RWPE2 (cell line): ENCODE measurements at places on chromosomes 4 and X.

DNA sequence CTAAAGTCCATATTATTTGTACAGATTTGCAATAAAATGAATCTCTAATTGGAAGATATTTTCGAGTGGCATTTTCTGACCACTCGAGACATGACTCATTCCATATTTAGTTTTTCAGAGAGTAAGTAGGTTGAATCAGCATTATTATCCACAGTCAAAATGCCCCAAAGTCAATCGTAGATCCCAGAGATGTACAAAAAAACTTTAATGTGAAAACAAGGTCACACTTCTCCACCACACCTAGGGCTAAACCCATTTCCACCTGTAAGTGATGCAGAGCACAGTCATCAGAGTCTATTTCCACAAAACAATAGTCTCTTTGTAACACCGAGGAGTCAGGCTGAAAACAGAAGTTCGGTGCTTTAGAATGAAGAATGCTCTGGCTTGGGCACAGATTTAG is 117.1 kb upstream of the TENM3 start:
- DNase-seq = no peak

GRCh38 chr4:54607067-54607466 is 50.7 kb upstream of the KIT start:
- DNase-seq = no peak

DNA sequence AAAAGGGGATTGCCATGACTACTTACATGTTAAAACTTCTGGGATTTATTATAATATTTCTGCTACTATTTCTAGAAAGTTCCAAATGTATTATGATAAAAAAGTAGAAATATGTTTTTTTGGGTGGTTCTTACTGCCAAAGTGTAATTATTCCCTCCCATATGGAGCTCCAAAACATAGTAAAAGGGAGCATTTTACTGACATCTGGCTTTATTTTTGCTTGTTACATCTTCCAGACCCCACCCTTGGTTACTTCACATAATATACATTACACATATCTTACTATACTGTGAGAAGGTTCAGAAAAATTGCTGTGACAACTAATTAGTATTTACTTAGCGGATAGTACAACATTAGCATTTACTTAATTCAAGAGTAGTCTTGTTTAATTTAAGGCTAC is 205.1 kb upstream of the TLL1 start:
- no peak for DNase-seq

- no peak for DNase-seq
These were observed 57.5 kb upstream of the KLF3 start for GRCh38 chr4:38606587-38606905.

- DNase-seq = no peak
These were observed 210.8 kb downstream of the SPOCK3 start for GRCh38 chr4:167023364-167023925.

DNA sequence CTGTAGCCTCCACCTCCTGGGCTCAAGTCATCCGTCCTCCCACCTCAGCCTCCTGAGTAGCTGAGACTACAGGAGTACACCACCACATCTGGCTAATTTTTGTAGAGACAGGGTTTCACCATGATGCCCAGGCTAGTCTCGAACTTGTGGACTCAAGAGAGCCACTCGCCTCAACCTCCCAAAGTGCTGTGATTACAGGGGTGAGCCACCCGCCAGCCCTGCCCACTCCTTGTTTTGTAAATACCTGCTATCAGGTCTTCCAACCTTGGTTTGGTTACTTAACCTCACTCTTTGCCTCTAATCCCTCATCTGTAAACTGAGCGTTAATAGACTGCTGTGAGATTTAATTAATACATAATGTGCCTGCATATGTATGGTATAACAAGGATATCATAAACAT is 803 bp downstream of the CNGA1 start:
- DNase-seq = no peak

DNA sequence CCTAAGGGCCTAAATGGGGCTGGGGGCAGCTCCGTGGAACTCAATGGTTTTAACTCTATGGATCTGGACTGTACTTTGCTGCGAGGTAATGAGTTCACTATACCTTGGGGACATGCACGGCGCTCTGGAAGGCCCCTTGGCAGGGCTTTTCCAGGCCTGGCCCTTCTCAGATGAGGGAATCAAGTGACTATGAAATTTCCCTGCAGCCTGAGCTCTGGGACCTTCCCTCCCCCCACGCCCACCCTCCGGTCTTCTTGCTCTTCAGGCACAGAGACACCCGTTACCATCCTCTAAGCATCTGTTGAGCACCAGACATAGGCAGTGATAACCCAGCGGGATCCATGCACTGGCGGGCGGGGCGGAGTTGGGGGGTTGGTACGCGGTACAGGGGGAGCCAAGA is 109.2 kb downstream of the PSAPL1 start:
- no peak for DNase-seq

DNA sequence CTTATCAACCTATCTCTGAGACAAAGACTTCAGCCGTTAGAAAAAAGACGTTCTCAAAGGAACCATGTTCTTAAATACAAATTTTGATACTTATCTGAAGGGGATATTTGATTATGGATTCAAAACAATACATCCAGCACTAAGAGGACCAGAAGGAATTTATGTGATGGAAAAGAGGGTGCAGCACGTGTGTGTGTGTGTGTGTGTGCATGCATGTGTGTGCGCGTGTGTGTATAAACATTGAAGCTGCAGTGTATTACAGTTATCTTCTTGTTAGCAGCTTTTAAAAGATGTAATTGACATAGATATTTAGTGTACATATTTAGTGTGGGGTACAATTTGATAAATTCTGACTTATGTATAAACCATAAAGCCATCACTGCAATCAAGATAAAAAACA is 44.9 kb downstream of the ANK2 start:
- DNase-seq = no peak

DNA sequence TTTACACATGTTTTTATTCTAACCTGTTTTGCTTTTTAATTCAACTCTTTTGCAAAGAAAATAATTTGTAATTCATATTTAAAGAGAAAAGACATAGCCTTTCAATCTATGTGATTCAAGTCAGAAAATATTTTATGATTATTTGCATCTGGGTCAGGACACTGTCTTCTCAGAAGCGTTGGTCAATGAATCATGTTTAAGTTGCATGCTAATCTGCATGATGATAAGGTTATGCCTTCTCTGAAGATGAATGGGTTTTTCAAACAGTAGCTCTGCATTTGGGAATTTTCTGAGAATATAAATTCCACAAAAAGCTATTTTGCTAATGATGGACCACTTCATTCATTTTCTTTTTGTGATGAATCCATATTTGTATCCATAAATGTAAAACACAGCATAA is 282.5 kb downstream of the TMA16 start:
- no peak for DNase-seq

DNA sequence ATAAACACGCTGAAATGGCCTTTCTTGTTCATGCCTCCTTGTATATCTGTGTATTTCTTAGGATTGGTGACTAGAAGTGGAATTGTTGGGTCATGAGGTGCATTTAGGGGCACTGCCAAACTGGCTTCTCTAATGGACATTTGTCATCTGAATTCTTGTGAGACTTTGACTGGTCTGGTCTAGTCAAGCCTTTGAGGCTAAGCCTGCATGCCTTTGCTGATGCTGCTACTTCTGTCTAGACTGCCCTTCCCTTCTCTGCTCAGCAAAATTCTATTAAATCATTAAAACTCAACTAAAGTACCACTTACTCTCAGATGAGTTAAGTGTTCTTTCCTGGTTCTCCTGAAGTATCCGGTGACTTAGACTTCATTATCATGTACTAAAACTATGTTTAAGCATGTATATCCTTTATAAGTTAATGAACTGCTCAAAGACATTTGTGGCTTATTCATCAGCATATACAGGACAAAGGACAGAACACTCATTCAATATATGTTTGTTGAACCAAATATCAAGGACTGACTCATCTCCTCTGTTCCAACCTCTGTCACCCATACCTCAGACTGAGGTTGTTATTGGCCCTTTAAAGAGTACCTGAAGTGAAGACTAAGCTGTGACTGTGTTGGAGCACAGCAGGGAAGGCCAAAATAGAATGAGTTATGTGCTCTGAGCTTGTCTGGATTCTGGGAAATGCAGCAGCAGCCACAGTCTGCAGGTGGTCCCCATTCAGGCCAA is 9.0 kb downstream of the TCEAL1 start:
- no peak for DNase-seq

DNA sequence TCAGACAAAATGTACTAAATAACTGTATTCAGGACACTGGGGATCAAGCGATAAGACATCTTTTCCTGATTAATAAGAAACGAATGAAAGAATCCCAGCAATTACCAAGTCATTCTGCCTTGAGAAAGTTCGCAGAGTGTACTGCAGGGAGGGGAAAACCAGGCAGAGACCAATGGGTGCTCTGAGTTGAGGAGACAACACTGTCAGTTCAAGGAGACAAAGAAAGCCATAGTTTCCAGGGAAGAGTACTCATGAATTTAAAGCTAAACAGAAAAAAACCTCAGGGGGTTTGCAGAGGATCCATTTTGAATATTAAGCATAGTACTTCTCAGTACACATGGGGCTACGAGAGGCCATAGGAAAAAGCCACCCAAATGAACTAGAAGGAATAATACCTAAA is 573.0 kb downstream of the KCTD8 start:
- no peak for DNase-seq

- DNase-seq = no peak
These were observed 46.7 kb upstream of the BTC start for GRCh38 chr4:74840936-74841509.

DNA sequence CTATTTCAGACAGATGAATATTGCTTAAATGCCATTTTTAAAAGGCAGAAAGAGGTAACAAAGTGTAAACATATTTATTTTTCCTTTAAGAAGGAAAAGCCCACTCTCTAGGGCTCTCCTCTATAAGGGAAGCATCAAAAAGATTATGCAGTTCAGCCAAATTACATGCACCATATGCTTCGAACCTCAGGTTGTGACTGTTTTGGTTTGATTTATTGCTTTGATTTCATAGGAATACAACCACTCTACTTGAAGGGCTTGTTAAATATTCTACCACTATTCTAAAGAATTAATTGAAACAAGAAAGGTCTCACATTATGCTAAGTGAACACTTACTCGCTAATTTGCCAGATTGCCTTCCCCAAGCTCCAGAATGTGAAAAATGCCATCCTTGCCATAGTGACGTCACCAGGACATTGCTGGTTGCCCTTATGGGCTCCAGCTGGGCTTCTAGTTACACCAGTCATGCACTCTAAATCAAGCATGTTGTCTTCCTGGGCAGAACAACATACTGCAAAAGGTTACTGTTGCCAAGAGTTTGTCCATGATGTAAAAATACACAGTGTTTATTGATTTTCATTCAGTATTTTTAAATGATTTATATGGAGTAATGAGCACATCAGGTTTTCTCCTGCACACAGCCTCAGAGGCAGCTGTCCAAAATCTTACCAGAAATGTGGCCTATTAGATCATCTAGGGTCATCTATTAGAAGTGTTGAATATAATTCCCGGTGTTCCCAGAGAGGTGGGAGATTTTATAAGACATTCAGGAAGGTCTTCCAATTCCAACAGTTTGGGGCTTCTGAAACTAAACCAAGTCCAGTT is 164.4 kb upstream of the RAPGEF2 start:
- no peak for DNase-seq

DNA sequence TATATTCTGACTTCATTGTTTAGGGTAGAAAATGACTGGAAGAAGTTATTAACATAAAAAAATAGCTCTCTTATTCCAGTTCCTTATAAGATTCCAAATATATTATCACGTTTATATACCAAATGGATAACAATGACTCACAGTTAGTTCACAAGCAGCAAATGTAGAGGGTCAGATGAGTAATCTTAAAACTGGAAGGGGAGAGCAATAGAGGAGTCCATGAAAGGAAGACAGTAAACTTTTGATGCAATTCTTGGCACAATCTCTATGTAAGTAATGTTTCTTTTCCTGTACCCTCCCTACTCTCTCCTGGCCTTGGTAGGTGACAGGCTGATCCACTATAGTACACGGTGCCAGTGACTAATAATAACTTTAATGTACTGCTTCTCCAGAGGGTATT is 259.0 kb upstream of the TRPC5 start:
- no peak for DNase-seq

DNA sequence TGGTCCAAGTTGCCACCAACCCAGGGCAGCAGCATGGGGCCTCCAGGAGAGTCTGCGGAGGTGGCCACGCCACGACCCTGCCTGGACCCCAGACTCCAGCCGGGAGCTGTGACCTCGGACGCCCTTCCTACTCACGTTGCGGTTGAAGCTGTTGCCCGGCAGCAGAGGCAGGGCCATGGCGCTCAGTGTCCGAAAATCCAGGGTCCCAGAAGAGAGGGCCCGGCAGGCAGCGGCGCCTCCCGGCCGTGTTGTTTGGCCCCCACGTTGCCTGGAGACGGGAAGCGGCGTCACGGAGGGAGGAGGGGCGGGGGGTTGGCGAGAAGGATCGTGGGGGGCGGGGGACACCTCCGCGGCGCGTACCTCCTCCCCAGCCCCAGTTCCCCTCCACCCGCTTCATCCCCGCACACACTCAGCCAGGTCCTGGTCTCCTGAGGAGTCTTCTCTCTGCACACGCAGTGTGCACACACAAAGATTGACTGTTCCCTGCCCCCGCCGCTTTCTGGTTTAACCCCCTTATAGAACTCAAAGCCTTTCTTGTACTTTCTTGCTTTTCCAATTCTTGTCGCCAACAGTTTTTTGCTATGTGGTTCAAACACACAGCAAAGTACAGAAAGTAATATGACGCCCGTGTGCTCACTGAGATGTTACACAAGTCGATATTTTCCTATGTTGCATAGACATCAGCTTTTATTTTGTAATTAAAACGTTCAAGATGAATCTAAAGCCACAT is at the start of gene EFHC2:
TSS of gene EFHC2 (minus strand) at position 261 of the 730 bp plus-strand sequence. CDS start at position 177, 84 bp downstream.
- DNase-seq = no peak

- no peak for DNase-seq
These were observed 16.7 kb downstream of the IL21 start for GRCh38 chr4:122604146-122604545.

DNA sequence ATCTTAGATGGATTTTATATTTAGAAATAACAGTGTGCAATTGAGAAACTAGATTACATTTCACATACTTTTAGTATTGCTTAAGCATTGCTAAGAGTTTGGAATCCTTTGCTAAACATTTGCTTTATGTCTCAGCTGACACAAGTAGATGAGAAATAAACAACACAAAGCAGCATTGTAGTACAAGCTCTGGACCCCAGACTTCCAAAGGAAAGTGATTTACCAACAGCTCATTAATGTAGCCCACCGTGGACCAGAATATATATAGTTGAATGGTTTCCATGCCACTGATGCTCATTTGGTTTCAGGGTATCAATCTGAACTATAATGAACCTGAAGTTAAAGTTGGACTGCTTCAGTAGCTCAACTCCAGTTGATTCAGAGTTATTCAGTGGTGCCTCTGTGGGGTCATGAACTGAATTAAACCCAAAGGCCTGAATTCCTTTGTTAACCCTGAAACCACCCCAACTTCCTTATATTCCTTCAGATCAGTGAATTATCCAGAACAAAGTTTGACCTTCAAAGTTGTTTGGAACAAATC is 132.1 kb upstream of the NEIL3 start:
- DNase-seq = no peak

GRCh38 chr4:181684310-181684709 is 558.9 kb upstream of the TENM3 start:
- DNase-seq = no peak

- no peak for DNase-seq
These were observed 9.9 kb downstream of the MED12 start for GRCh38 chrX:71128166-71128833.

GRCh38 chr4:24519649-24520048 is 64.7 kb downstream of the DHX15 start:
- no peak for DNase-seq
